Thyroid gland (tissue), 4 donors: ENCODE measurements at places on chromosomes 2 and 18.
A peak's percentile ranks its signal among the peaks of the same experiment; 100 is the strongest.

GRCh38 chr2:241376808-241377207 lies 20.7 kb downstream of the FARP2 start:
- no peak for DNase-seq

GRCh38 chr2:63035660-63036059 lies 15.0 kb upstream of the OTX1 start:
- no peak for DNase-seq

GRCh38 chr2:159045545-159046454 lies 77.4 kb downstream of the TANC1 start:
- no peak for DNase-seq

DNA sequence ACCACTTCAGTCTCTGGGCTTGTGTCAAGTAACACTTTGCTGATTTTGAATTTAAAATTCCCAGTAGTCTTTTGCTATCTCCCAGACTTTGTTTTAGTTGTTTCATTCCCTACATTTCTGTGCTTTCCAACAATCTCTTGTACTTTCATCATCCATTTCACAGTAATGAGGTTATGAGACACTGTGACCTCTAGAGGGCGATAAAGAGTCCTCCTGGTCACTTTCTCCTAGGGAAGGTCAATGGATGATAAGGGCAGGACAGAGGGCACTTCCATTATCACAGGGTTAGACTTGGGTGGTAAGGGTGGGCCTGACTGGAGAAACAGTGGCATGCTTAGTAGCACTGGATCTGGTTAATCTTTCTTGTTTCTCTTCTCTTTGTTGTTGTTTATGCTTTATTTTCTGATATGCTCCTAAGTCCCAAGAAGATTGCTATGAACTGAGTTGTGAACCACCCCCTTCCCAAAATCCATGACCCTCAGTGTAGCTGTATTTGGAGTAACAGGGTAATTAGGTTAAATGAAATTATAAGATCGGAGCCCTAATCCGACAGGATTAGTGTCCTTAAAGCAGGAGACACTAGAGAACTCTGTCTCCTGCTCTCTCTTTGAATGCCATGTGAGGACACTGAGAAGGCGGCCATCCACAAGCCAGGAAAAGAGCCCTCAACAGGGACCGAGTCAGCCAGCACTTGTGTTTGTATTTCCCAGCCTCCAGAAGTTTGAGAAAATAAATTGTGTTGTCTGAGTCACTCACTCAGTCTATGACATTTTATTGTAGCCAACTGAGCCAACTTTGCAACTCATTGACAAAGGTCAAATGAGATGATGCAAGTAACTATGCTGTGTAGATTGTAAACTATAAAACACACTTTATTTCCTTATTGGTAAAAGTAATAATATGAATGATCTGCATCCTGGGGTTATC lies 779.2 kb downstream of the CNTNAP5 start:
- DNase-seq, result no peak

- DNase-seq, result no peak
Observed at GRCh38 chr2:217489145-217489960, 513.4 kb downstream of the TNS1 start.

GRCh38 chr2:200469708-200470211 lies 40.1 kb downstream of the KCTD18 start:
- no peak for DNase-seq

DNA sequence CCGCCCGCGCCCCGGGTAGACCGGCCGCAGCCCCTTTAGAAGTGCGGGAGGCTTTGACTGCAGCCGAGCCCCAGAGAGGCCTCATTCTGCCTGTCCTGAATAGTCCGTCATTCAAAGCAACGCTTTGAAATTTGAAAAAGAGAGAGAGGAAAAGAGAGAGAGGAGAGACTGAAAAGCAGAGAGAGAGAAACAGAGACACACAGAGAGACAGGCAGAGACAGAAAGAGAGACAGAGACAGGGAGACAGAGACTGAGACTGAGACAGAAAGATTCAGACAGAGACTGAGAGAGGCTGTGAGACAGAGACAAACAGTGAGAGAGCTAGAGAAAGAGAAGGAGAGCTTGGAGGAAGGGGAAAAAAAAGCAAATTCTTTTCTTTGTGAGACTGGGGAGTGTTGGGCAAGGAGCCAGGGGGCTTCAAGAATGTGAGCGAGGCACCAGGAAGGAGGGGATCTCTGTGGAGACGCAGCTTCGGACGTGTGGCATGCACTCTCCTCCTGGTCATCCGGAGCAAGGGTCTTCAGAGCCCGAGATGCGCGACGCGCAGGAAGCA lies 73.1 kb downstream of the MYCN start:
- no peak for DNase-seq

DNA sequence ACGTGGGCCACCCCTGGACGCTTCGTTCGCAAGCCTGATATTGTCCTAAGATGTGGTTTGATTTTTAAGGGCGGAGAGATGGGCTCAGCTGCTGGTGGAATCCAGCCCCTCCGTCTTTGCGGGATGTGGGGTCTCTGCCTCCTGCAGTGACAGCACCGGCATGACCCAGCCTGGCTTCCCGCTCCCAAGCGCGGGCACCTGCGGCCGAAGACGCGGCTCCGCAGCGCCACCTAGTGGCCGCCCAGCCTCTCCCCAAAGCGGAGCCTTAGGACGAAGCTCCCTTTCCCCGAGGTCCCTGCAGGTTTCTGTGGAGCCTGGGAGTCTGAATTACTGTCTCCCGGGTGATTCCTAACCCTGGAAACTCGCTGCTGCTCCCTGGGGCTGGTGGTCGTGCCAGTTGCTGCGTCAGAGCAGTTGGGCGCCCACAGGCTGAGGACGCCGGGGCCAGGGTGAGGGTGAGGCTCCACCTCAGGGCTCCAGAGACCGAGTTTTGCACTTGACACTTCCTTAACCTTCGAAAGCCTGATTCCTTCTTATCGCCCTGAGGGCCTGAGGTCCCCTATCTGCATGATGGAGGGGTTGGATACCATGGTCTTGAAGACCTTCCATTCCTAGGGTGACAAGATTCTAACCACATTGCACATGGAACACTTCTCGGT lies 137.5 kb downstream of the TPO start:
- peak; percentile 66 for DNase-seq

- DNase-seq, result no peak
Observed at GRCh38 chr18:27699137-27699536, 477.8 kb downstream of the CDH2 start.

DNA sequence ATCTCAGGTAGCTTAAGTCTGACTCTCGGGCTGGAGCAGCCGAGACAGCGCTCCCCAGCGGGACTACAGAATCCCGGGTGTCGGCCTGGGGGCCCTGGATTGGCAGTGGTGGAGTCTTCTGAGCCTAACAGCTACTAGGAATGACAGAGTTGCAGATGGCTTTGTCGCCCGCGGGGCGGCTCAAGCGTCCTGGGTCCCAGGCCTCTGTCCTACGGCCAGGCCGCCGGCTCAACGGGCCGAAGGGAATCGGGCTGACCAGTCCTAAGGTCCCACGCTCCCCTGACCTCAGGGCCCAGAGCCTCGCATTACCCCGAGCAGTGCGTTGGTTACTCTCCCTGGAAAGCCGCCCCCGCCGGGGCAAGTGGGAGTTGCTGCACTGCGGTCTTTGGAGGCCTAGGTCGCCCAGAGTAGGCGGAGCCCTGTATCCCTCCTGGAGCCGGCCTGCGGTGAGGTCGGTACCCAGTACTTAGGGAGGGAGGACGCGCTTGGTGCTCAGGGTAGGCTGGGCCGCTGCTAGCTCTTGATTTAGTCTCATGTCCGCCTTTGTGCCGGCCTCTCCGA lies 8.8 kb downstream of the SIX2 start:
- DNase-seq, result no peak

DNA sequence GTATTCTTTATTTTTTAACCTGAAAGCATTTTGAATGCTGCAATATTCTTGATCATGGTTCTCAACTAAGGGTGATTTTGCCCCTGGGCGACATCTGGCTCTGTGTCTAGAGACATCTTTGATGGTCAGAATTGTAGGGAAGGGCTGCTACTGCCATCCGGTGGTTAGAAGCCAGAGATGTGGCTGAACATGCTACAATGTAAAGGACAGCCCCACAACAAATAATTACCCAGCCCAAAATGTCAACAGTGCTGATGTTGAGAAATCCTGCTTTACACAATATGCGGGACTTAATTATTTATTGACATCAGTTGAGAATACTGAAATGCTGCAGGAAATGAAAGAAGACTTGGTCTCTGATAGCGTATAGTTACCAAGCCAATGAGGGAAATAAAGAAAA lies 37.5 kb upstream of the SERPINB2 start:
- DNase-seq, result no peak

DNA sequence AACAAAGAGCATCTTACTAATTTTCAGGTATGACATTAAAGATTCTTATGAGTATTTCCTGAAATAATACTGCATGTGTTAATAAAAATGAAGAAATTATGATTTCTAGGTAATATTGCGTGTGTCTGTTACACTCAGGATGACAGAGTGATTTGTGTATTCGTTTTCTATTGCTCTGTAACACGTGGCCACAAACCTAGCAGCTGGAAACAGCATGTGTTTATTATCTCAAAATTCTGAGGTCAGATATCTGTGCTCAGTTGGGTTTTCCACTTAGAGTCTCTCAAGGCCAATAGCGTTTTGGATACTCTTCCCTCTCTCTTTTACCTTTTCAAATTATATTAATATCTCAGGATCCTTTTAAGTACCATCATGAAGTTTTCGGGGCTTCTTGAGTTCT lies 667.9 kb upstream of the CDH7 start:
- no peak for DNase-seq

DNA sequence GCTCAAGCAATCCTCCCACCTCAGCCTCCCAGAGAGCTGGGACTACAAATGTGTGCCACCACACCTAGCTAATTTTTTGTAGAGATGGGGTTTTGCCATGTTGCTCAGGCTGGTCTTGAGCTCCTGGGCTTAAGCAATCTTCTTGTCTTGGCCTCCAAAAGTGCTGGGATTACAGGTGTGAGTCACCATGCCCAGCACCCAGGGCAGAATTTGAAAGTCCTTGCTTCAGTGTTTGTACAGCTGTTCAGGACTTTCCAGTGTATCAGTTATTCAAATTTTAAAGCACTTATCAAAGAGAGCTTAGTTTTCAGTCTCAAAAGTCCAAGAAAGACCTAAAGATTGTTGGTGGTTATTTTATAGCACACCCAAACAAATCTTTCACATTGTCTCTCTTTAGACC lies 43.6 kb upstream of the VPS54 start:
- DNase-seq, result no peak

DNA sequence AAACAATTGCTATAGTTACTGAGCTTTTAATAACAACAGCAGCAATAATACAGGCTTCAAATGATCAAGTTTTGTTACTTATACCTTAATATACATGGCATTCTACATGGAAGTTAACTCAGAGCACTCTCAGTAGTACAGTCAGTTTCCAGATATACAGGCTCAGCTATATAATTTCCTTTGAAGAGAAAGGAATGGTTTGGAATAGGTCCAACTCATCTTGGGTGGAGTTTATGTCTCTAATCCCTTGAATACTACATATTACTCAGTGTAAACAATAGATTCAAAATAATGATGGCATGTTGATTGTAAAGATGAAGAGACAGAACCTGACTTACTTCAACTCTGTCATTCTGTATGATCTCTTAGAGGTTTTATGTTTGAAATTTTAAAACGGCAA lies 174.9 kb downstream of the EPHA4 start:
- DNase-seq, result no peak

GRCh38 chr2:192558637-192559036 lies 363.9 kb upstream of the TMEFF2 start:
- DNase-seq, result no peak

GRCh38 chr2:70904371-70905216 lies 31.1 kb upstream of the ATP6V1B1 start:
- no peak for DNase-seq

DNA sequence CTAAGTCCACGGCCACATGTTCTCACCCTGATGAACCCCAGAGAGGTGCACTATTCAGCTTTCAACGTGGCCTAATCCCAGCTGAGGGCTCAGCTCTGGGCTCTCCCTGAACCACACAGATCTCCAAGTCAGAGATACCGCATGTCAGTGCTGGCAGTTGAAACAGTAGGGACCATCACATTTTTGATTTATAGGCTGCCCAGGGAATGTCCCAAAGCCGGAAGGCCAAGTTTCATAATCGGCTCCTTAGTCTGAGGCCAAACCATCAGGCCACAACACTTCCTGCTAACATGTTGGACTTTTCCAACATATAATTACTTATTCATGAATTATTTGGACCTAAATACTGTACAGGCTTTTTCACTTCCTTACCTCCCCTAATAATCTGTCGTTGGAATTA lies 91.9 kb upstream of the KLHL29 start:
- DNase-seq, result peak; percentile 3

DNA sequence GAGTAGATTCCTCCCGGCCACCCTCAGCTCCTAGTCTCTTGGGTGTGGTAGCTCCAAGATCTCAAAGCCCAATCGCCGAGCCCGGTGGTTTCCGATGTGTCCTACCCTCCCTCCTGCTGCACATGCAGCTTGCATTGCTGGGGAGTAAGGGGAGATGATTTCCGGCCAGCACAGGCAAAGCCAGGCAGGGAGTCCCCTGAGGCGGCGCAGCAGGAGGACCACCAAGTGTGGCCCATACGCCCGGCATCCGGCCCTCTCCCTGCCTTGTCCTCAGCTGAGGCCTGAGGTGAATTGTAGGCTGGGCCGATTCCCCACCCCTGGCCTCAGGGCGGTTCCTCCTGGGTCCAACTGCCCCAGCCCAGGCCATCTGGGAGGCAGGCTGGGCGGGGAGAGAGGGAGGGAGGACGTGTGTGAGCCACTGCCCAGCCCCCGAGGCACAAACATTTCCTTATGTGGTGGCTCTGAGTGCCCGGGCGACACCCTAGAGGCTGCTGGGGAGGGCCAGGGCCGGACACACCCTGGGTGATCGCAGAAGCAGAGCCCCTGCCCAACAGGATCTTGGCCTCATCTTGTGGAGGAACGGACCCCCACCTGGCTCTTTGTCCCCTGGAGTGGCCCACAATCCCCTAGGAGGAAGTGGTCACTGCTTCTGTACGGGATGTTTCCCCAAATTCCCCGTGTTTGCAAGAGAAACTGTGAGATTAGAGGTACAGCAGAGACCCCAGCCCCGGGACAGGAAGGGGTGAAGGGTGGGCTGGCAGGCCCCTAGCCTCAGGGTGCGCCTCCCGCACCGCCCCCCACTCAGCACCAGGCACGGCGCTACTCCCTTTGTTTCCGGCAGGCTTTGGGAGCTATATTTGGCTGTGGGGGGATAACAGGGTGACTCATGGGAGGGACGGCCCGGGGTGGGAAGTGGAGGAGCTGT lies 41.9 kb upstream of the PTMA start:
- peak; percentile 98 for DNase-seq

DNA sequence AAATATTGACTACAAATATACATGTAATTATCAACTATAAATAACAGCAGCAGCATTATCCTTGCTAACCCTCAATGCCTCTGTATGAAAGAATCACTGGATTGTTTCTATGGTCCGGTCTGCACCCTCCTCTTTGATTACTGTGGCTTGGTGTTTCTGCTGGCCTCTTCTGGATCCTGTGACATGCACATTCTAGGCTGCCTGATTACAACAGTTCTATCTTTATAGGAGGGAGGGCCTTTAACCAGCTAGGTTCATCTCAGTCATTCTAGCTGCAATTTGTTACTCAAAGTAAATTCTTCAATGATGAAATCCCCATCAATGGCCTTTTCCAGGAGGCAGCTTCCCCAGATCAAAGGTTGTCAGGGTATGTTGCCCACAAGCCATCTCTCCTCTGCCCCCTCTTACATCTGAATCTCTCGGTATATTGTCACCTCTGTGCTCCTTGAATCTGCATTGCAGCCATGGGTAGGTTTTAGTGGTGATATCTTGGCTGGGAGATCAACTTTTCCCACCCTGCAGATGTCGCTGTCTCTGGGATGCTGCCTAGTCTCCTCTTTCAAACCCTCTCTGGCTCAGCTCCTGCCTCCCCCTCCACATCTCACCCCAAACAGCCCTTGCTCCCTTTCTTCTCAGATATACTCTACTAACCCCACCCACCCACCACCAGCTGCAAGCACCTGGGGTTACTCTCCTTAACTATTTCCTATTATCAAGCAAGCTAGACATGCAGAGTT lies 106.2 kb upstream of the BZW1 start:
- DNase-seq, result no peak

- no peak for DNase-seq
Observed at GRCh38 chr2:65453916-65454315, 21.5 kb upstream of the SPRED2 start.
